Right forelimb (tissue), 1 donor: ENCODE measurements at places on chromosomes 4 and X.

GRCh38 chr4:73684097-73684496 is 56.3 kb upstream of the CXCL8 start:
- DNase-seq, result no peak

DNA sequence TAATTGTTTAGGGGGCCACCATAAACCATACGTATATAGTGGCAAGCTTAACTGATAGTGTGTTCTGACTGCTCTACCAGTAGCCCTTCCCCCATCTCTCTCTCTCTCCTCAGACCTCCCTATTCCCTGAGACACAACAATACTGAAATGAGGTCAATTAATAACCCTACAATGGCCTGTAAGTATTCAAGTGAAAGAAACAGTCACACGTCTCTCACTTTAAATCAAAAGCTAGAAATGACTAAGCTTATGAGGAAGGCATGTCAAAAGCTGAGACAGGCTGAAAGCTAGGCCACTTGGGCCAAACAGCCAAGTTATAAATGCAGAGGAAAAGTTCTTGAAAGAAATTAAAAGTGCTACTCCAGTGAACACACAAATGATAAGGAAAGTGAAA is 78.0 kb downstream of the PRDM5 start:
- no peak for DNase-seq

DNA sequence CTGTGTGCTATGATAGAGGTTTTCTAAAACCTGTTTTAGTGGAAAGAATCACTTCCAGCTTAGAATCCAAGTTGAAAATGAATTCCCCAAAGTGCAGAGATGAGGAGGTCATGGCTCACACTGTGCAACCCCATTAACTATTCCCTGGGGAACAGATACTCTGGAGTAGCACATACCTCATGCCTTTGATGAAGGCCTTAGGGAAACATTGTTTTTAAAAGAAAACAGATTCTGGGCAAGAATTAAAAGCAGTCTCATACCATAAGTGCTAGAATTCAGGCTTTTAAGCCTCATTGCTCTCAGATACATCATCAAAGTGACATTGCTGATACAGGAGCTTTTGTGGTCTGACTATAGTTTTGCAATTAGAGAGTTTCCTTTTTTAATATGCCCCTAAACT is 115.1 kb downstream of the NDST4 start:
- no peak for DNase-seq

DNA sequence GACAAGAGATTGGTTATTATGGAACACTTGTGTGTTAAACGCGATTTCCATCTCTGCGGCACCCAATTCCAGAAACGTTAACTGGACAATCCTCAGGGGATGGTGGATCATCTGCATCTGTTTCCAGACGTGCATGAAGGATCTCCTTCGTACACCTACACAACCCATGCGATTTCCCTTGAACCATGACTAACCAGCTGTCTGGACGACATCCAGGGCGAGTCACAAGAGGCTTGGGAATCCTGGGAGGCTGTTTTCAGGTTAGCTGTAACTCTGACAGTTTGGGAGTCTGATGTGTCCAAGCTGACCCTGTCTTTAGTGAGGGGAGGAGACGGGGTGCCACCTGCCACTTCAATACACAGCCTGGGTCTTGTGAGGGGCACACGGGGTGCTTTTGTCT is 84.5 kb downstream of the GATB start:
- DNase-seq, result peak; percentile 34

GRCh38 chr4:35649778-35650177 is 594.5 kb downstream of the ARAP2 start:
- DNase-seq, result no peak

DNA sequence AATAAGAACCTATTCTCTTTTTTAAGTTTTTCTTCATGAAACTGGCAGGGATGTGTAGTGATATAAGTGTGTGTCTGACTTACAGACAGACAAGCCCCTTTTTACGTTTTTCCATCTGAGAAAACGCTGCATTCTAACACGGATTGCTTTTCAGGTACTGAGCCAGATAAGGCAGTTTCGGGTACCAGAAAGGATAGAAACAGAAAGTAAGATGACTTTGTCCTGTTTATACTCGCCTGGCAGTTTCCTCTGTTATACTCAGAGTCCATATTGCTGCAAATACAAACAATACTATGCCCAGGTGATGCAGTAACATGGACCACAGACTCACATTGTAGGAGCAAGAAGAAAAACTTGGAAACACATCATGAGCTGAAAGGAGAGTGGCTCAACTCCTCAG is 2320.6 kb upstream of the AGA start:
- DNase-seq, result no peak

DNA sequence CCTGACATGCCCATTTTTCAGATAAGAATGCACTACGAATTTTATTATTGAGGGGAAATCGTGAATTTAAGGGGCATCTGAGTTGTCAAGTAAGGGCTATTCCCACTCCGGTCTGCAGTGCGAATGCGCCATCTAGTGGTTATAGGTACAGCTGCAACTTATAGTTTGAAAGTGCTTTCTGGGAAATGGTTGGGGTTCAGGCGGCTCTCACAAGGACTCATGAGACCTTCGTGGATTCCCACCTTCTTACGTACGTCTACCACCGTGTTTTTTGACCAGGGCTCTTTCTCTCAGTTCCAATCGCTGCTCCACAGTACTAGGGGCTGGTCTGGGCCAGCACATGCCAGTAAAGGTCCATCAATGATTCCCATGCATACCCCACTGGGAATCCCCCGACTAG is 12.3 kb downstream of the MSL3 start:
- DNase-seq, result peak; percentile 49
